ENCODE measurements at places on chromosomes 3 and 15. TPM values are rescaled to one million over a fixed set of nuclear protein-coding genes. Genes with fewer than 3 reads are reported as not detected.

- peaks cover 59% of the 10 kb centered on the region for H3K36me3 ChIP-seq
- H3K4me1 ChIP-seq = no peaks in the 10 kb centered on the region
- H3K27ac ChIP-seq = no peak overlapping the region
- H3K27me3 ChIP-seq = no peaks in the 10 kb centered on the region
- DNase-seq = no peak
These were observed 11.8 kb upstream of the TMEM87A start for GRCh38 chr15:42285034-42285433.

GRCh38 chr15:82132742-82133141, 86.9 kb upstream of the MEX3B start:
- H3K4me3 ChIP-seq = no peak overlapping the region
- H3K36me3 ChIP-seq = peaks cover 31% of the 10 kb centered on the region
- no peaks in the 10 kb centered on the region for H3K4me1 ChIP-seq
- DNase-seq = no peak
- H3K27ac ChIP-seq = no peak overlapping the region
- no peaks in the 10 kb centered on the region for H3K27me3 ChIP-seq

DNA sequence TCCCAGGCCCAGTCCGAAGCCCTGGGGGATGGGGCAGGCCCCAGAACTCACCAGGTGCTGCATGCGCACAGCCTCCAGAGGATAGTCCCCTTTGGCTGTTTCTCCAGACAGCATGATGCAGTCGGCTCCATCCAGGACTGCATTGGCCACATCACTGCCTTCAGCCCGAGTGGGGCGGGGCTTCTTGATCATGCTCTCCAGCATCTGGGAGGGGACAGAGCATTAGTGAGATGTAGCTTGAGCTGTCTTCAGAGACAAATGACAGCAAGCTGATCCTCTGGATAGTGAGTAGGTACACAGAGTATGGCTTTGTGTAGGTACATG, 9.1 kb upstream of the GRAMD2A start:
- no peak overlapping the region for H3K4me3 ChIP-seq
- H3K36me3 ChIP-seq = peaks cover 99% of the 10 kb centered on the region
- H3K27me3 ChIP-seq = no peaks in the 10 kb centered on the region

- no peaks in the 10 kb centered on the region for H3K36me3 ChIP-seq
- no peaks in the 10 kb centered on the region for H3K4me1 ChIP-seq
- no peak overlapping the region for H3K27ac ChIP-seq
- no peaks in the 10 kb centered on the region for H3K27me3 ChIP-seq
- no peak overlapping the region for H3K4me3 ChIP-seq
These were observed 193.4 kb upstream of the RASGRP1 start for GRCh38 chr15:38758043-38758442.

DNA sequence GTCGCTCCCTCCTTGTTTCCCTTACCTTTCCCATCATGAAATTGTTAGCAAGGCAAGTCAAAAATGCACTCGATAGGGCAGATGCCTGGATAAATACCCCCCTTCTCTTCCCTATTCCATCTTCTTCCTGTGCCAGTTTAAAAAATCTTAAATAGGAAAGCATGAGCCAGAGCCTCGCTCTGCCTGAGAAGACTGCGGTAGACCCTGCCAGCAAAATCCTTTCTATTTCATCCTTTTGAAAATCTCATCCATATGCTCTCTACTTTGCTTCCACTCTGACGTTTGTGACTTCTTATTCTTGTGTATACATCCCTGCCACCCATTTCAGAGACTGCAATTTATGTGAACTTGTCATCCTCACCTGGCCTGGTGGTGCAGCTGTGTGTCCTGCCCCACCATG, 114.6 kb upstream of the ETV5 start:
- no peak for DNase-seq
- H3K36me3 ChIP-seq = no peaks in the 10 kb centered on the region
- no peak overlapping the region for H3K27ac ChIP-seq
- peaks cover under 1% of the 10 kb centered on the region for H3K27me3 ChIP-seq
- H3K4me1 ChIP-seq = peaks cover 23% of the 10 kb centered on the region

Gene DTWD1
- total RNA-seq = 12.3 TPM

Gene FBXO40
- not detected for total RNA-seq
